HFFc6 (cell line): ENCODE measurements at places on chromosomes 12 and 14.

GRCh38 chr14:99792551-99793212 lies 531 bp upstream of the EML1 start:
- no peak for DNase-seq

DNA sequence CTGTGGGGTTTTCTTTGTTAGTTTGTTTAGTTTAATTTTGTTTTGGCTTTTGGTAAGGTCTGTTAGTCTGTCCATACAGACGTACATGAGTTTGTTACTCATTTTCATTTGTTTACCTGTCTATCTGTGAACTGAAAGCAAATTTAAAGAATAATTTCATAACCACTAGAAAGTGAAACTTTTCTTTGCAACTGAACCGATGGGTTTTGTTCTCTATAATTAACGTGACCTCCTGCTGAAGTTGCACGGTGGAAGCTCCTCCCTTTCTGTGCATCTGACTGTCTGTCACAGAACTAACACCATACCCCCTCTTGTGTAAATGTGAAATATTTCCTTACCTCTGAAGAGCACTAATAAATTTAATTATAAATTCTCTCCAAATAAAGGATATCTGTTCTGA lies 595.5 kb downstream of the GALC start:
- no peak for DNase-seq

GRCh38 chr14:72653026-72653425 lies 240.9 kb downstream of the DPF3 start:
- no peak for DNase-seq

GRCh38 chr12:48198672-48198971 lies 4.5 kb downstream of the OR10AD1 start:
- DNase-seq, result no peak

DNA sequence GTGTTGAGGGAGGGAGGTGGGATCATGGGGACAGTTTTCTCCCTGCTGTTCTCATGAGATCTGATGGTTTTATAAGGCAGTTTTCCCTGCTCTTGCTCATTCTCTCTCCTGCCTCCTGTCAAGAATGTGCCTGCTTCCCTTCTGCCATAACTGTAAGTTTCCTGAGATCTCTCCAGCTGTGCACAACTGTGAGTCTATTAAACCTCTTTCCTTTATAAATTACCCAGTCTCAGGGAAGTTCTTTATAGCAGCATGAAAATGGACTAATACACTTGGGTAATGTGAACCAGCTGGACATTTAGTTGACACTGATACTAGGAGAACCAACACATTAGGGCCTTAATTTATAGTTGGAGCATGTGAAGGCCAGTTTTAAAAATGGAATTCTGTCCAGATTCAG lies 12.4 kb upstream of the CCDC91 start:
- no peak for DNase-seq

DNA sequence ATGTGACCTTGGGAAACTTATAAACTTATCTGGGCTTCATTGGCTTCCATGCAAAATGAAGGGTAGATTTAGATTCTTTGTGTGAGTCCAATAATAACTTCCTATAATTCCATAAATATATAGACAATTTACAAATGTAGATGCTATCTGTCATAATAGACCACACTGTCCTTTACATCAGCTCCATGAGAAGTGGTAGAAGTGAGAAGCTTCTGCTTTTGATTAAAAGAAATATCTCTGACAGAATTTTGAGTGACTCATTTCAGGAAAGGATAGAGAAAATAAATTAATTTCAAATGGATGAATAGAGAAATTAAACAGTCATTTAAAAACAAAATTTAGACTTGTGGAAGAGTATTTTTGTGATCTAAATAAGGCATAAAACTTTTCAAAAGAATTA lies 329.7 kb upstream of the ATP2B1 start:
- DNase-seq, result no peak

GRCh38 chr14:104392001-104392395 lies 187.6 kb upstream of the C14orf180 start:
- no peak for DNase-seq

DNA sequence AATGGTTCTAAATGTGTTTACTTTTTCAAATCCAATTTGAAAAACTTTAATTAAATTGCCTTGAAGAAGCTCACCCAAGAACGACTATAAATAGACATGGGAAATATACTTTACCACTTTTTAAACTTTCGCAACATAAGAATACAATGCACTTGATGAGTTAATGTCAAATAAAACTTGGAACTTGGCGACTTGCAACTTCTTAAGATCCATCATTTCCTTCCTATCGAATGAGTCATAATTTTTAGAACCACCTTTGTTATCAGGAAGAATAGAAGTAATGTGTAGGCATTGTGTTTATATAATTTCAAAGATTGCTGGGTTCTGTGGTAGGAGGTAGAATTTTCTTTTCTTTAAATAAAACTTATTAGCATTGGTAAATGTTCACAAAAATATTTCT lies 1417.4 kb upstream of the FLRT2 start:
- DNase-seq, result no peak

- DNase-seq, result no peak
Measured at GRCh38 chr14:73796893-73797542, 54.6 kb upstream of the PTGR2 start.

DNA sequence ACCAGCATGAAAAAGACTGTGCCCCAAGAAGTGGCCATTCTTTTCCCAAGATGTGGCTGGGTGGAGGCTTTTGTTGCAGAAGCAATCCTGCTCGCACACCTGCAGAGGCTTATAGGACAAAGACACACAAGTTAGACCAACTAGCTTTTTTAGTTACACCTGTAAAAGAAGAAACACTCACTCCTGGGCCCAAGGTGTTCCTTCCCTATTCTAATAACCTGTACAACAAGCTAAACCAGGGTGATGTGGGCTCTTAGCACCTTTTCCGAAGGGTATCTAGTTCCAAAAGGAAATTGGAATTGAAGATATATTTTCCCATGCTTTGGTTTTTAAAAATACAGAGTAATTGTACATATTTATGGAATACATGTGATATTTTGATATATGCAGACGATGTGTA lies 31.0 kb downstream of the ENTPD5 start:
- DNase-seq, result no peak

DNA sequence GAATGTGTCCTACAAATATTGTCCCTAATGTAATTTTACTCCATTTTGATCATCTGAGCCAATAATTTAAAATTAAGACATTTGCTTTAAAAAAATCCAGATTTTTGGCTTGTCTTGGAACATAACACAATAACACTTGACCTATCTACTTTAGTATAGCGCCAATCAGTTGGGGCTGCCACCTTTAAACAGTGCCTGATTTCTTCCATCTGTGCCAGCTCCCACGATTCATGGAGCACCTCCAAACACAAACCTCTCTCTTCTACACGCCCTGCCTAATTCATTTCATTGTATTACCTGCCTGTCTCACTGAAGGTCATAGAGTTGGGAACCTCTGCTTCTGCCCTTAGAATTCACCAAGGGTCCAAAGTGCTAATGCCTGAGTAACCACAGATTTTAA lies 352.4 kb downstream of the TMEM132D start:
- DNase-seq, result no peak

GRCh38 chr12:109087250-109087649 lies 6.0 kb downstream of the ALKBH2 start:
- DNase-seq, result no peak

GRCh38 chr12:34598851-34599529 lies 576.7 kb downstream of the ALG10 start:
- no peak for DNase-seq

- no peak for DNase-seq
Measured at GRCh38 chr12:132618683-132619043, at the start of gene P2RX2. P2RX2 (plus strand) TSS chr12:132618776; CDS start chr12:132618817, 41 bp downstream.

DNA sequence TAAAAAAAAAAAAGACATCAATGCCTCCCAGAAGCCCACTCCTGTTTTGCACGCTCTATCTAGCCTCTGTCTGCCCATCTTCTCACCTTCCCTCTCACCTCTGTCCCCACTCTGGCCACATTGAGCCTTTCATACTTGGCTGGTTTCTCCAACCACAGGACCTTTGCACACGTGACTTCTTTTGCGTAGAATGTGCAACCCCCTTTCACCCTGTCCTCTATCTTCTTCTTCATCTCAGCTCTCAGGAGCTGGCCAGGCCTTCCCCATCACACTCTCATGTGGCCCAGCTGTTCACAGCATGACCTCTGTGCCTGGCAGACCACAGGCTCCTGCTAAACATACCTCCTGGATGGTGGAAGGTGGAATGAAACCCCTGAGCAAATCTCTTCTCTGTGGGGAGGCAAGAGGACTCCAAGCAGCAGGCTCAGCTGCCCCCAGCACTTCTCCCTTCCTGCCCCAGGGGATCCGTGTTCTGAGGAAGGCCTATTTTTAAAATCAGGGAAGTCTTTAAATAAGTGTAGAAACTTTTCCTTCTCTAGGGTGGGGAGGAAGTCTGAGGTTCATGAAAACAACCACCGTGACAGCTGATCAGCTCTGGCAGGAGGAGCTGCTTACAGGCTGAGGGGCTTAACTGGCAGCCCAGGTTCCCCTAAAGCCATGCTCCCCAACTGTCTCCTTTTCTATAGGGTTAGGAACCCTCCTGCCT lies 11.6 kb downstream of the HVCN1 start:
- no peak for DNase-seq

DNA sequence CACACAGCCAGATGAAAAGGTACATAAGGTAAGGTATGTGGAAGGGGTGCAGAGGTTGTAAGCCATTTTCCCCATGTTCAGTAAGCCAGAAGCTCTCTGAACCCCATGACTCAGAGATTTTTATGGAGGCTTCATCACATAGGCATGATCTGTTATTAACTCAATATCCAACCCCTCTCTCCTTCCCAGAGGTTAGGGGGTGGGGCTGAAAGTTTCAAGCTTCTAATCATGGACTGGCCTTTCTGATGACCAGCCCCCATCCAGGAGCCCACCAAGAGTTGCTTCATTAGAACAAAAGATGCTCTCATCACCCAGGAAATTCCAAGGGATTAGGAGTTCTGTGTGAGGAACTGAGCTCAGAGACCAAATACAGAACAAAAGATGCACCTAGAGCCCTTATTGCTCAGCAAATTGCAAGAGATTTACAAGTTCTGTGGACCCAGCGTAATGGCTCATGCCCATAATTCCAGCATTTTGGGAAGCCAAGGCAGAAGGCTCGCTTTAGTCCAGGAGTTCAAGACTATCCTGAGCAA lies 103.2 kb upstream of the DAAM1 start:
- no peak for DNase-seq

DNA sequence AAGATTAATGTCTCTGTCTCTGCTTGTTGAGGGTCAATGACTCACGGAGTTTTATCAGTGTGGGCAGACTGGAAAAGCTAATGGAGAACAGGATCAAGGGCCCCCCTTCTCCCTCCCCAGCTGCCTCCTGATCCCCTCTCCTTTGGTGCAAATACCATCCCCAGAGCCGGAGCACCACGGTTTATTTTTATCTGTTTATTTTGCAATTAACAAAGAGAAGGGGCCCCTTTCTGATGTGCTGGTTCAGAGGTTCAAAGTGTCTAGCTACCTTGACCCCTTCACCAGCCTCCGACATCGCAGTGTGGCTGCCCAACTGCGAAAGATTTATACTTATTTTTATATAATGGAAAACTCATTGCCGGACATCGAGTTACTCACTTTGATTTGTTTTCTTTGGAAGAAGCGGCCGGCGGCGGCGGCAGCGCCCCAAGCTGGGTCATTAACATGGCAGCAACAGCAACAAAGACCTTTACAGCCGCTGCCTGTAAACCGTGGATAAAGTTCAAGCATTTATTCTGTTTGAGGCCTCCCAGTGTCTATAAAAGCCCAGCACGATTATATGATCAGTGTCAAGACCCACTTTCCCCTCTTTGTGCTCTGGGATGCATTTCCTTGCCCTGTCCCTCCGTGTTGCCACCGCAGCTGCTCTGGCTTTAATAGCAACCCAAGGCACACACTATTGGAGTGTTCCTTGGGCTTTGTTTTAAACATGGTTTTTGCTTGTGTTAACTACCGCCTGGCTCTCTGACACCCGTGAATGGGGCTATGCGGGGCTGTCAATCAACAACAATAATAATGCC lies 47.4 kb upstream of the PARP11 start:
- no peak for DNase-seq

DNA sequence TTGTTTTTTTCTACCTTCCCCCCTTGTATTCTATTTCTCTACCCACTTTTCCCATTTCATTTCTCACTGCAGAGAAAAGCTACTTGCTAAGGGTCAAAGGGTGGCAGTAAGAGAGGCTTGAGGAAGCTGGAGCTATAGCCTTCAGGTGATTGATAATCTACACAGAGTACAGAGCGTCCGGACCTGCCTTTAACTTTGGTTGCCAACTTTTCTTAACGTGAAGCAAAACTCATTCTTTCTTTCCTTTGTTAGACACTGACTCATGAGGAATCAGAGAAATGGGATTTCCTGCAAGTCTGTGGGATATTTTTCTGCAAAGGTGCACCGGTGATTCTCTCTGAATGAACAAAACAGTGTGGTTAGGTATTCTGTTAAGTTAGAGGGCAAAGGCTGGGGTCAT lies 133.3 kb downstream of the RMST start:
- DNase-seq, result no peak
